ENCODE measurements at places on chromosomes 4 and X. TPM values are rescaled to one million over a fixed set of nuclear protein-coding genes. Genes with fewer than 3 reads are reported as not detected.

- no peak for DNase-seq
- H3K36me3 ChIP-seq: no peaks in the 10 kb centered on the region
- H3K4me3 ChIP-seq: no peak overlapping the region
- H3K27me3 ChIP-seq: no peaks in the 10 kb centered on the region
- H3K27ac ChIP-seq: no peak overlapping the region
Observed at GRCh38 chrX:29561417-29561816, 653.9 kb upstream of the MAGEB2 start.

DNA sequence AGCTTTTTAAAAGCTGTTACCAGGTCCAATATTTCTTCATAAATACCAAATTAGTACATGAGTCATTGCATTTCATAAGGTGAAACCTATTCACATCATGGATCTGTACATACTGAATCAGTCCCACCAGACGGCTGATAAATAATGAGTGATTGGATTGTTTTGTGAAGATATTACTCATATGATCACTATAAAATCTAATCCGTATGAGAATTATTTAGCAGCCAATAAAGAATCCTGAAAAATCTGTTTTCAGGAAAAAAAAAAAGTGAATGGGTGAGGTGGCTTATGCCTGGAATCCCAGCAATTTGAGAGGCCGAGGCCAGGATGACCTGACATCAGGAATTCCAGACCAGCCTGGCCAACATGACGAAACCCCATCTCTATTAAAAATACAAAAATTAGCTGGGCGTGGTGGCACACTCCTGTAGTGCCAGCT, 438.1 kb downstream of the INPP4B start:
- no peaks in the 10 kb centered on the region for H3K27me3 ChIP-seq
- H3K4me3 ChIP-seq: no peak overlapping the region
- no peak for DNase-seq
- H3K4me1 ChIP-seq: no peaks in the 10 kb centered on the region
- H3K27ac ChIP-seq: no peak overlapping the region

DNA sequence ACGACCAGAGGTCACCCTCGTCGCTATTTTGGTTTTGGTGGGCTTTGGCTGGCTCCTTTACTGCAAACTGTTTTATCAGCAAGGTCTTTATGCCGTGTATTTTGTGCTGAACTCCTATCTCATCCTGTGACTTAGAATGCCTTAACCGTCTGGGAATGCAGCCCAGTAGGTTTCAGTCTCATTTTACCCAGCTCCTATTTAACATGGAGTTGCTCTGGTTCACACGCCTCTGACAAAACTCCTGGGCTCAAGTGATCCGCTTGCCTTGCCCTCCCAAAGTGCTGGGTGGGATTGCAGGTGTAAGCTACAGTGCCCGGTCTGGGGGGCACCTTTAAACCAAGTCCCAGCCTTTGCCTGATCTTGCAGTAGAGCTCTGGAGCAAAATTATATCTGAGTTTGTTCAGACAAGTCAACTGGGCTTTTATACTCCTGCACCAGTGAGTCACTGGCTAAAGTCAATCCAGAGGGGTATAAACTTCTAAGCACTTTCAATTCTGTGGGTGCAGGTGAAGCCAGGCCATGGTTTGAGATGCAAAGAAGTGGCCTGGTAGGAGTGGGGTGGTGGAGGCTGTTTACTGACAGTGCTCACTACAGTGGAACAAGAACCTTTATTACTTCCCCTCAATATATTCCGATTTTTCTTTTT, 50.2 kb downstream of the MGST2 start:
- H3K27ac ChIP-seq: no peak overlapping the region
- H3K4me1 ChIP-seq: peaks cover 17% of the 10 kb centered on the region
- DNase-seq: no peak
- no peaks in the 10 kb centered on the region for H3K36me3 ChIP-seq
- no peak overlapping the region for H3K4me3 ChIP-seq

The SLC49A3 gene
- 5.0 TPM for total RNA-seq

DNA sequence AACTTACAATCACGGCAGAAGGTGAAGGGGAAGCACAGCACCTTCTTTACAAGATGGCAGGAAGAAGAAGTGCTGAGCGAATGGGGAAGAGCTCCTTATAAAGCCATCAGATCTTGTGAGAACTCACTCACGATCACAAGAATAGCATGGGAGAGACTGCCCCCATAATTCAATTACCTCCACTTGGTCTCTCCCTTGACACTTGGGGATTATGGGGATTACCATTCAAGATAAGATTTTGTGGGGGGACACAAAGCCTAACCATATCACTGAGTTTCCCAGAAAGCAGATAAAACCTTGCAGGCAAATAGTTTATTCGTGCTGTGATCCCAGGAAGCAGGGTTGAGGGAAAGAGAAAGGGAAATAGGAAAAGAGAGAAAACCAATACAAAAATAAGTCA, 69.0 kb upstream of the GYPA start:
- no peak for DNase-seq
- no peak overlapping the region for H3K27ac ChIP-seq
- peaks cover 2% of the 10 kb centered on the region for H3K4me1 ChIP-seq
- H3K36me3 ChIP-seq: no peaks in the 10 kb centered on the region
- no peaks in the 10 kb centered on the region for H3K27me3 ChIP-seq
- H3K4me3 ChIP-seq: no peak overlapping the region

DNA sequence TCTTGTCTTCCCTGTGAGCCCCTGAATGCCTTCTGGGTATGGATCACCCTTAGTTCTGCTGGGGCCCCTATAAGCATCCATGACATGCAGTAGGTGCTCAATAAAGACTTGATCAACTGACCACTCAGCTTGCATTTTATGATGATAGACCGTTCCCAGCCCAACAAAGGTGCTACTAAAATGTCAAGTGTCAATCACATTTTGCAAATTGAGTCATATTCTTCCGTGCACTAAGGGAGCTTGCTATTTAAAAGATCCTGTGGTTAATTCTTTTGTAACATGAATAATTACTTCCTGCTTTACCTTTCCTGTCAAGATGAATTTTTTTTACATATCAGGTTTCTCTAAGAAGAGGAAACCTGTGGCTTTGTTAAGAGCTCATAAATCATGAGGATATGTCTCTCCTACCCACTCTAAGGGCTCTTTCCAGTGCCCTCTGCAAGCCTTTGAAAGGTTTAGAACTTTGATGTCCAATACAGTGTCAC, 47.6 kb downstream of the SH3KBP1 start:
- no peak for DNase-seq
- H3K27ac ChIP-seq: no peak overlapping the region
- no peaks in the 10 kb centered on the region for H3K36me3 ChIP-seq
- H3K4me1 ChIP-seq: no peaks in the 10 kb centered on the region

GRCh38 chr4:139511320-139511719, 44.7 kb downstream of the SETD7 start:
- DNase-seq: no peak
- H3K4me1 ChIP-seq: peaks cover 8% of the 10 kb centered on the region
- H3K27me3 ChIP-seq: no peaks in the 10 kb centered on the region
- H3K27ac ChIP-seq: no peak overlapping the region
- H3K36me3 ChIP-seq: peaks cover 22% of the 10 kb centered on the region

DNA sequence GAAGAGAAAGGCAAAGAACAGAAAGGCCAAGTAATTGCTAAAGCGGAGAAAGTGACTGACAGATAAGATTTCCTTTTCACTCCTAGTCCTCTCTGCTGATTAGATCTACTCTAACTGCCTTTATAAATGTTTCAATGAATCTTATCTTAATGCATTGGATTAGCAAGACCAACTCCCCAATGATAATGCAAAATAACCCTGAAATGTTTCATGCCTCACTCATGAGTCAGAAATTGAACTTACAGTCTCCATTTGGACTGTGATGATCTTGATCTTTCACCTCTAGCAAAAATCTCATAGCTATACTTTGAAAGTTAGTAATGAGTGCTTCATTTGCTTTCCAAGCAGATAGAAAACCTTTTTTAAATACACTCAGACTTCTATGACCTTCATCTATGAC, 26.5 kb downstream of the SLC10A7 start:
- H3K4me1 ChIP-seq: no peaks in the 10 kb centered on the region
- no peaks in the 10 kb centered on the region for H3K36me3 ChIP-seq
- no peak for DNase-seq
- H3K27ac ChIP-seq: no peak overlapping the region
- H3K27me3 ChIP-seq: no peaks in the 10 kb centered on the region
- no peak overlapping the region for H3K4me3 ChIP-seq

- DNase-seq: peak; percentile 91
- H3K4me3 ChIP-seq: peak within 1 kb of the TSS; percentile 85
- no peaks in the 10 kb centered on the region for H3K36me3 ChIP-seq
- no peaks in the 10 kb centered on the region for H3K27me3 ChIP-seq
- peak within 1 kb of the TSS; percentile 83 for H3K27ac ChIP-seq
- no peaks in the 10 kb centered on the region for H3K4me1 ChIP-seq
Observed at GRCh38 chr4:82798168-82799005, at the start of gene SCD5. Gene SCD5 (minus strand): TSS chr4:82798796. CDS start chr4:82798537, 259 bp downstream.

The IL9R gene
- 0.16 TPM for total RNA-seq

DNA sequence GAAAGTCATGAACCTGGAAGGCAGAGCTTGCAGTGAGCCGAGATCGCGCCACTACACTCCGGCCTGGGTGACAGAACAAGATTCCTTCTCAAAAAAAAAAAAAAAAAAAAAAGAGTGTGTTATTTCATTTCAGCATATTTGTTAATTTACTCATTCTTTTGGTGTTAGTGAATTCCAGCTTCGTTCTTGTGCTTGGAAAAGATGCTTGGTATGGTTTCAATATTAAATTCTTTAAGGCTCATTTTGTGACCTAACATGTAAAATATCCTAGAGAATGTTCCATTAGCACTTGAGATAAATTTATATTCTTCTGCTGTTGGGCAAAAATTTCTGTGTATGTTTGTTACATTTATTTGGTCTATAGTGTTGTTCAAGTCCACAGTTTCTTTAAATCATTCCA, 66.8 kb downstream of the SPIN3 start:
- H3K36me3 ChIP-seq: no peaks in the 10 kb centered on the region
- no peak overlapping the region for H3K4me3 ChIP-seq
- H3K4me1 ChIP-seq: no peaks in the 10 kb centered on the region
- no peak overlapping the region for H3K27ac ChIP-seq

DNA sequence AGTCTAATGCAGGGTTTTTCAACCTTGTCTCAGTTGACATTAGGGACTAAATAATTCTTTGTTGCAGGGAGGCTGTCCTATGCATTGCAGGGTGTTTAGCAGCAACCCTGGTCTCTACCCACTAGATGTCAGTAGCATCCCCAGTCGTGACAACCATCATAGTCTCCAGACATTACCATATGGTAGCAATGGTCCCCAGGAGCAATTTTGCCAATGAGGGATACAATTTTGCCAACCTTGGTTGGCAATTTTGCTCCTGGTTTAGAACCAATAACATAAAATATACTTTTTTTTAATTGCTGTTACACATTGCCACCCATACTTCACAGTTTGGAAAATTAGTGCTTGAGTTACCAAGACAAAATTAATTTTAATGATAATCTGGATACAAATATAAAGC, 6.0 kb downstream of the EREG start:
- no peak overlapping the region for H3K4me3 ChIP-seq
- H3K27me3 ChIP-seq: no peaks in the 10 kb centered on the region
- DNase-seq: no peak
- peaks cover 5% of the 10 kb centered on the region for H3K4me1 ChIP-seq
- no peaks in the 10 kb centered on the region for H3K36me3 ChIP-seq

DNA sequence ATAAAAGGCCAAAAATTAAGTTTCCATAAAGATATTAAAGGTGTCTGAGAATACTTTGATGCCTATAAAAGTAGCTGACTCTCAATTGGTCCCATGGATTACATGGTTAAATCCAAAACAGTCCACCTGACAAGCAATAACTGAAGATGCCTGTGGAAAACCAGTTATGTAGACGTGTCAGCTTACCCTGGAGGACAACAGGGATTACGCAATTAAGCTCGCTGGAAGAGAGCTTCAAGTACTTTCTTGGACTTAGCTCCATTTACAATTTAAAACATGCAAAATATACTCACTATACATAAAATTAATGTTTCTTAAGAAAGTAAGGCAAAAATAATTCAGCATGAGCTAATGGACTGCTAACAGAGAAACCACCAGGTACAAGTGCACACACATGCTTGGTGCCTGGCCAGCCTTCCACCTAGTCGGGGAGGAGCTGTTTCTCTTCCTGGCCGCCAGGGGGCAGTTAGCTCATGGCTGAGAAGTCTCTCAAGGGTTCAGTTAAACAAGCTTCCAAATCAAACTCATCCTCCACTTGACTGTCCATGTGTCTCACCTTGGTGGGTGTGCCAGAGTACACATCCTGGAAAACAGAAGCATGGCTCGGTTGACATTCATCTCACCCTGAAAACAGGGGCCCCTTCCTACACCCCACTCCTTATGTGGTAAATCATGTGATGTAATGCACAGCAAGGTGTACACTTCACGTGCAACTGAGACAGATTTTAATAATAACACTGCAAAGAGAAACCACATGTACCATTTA, 9.2 kb upstream of the FAM53A start:
- no peak overlapping the region for H3K4me3 ChIP-seq
- H3K36me3 ChIP-seq: peaks cover 79% of the 10 kb centered on the region
- DNase-seq: peak; percentile 88

GRCh38 chrX:16469870-16470269, 180.1 kb upstream of the S100G start:
- no peaks in the 10 kb centered on the region for H3K27me3 ChIP-seq
- no peak overlapping the region for H3K27ac ChIP-seq
- DNase-seq: no peak
- no peak overlapping the region for H3K4me3 ChIP-seq

The CXCL5 gene
- not detected for total RNA-seq

DNA sequence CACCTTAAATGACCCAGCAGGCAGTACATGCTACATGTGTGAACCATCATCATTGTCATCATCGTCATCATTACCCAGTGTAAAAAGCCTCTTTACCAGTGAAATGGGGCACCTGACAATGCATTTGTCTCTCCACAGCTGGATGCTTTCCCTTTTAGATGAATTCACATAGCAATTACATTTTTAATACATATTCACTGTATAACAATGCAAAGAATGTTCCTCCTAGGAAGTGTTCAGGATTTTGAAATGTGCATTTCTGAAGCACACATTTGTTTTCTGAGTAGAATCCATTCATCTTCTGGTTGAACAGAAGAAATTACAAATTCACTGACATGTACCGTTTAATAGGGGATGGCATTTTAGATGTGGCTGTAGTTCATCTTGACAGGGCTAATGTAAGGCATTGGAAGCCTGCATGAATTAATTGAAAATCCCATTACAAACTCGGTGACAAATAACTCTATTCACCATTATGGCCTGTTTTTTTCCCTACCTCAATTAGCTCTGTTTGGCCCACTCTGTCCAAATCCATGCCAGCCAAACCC, 111.1 kb downstream of the SH3RF1 start:
- no peaks in the 10 kb centered on the region for H3K4me1 ChIP-seq
- H3K36me3 ChIP-seq: peaks cover 3% of the 10 kb centered on the region
- H3K4me3 ChIP-seq: no peak overlapping the region
- H3K27me3 ChIP-seq: no peaks in the 10 kb centered on the region

DNA sequence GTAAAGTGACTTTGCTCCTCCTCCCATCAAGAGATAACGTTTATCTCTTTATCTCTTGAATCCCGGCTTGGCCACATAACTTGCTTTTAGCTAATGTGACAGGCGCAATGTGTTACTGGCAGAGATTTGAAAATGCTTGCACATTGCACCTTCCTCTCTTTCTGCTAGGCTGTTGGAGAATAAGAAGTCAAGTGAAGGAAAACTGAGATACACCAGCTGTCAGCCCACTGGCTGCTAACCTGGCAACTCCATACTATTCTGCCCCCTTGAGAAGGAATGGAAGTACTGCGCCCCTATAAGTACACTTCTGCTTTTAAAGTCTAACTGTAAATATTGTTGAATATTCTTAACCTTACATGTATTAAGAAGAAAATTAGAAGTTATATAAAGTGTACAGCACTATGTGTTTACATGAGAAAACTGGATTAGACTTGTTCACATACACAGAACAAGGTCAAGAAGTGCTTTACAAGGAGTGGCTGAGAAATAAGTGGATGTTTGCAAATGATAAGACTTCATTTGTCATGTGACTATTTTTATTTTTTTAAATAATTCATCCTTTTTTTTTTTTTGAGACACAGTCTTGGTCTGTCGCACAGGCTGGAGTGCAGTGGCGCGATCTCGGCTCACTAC, 424.5 kb upstream of the CTSO start:
- DNase-seq: no peak
- H3K4me3 ChIP-seq: no peak overlapping the region
- H3K4me1 ChIP-seq: no peaks in the 10 kb centered on the region
